Cardiac atrium fibroblast (primary cell): ENCODE measurements at places on chromosomes 7 and 10. TPM values are rescaled to one million over a fixed set of nuclear protein-coding genes. Genes with fewer than 3 reads are reported as not detected.

The FAM25G gene
- not detected in 2 replicates for total RNA-seq

The SPDYE17 gene
- not detected in 2 replicates for total RNA-seq

The LIPF gene
- total RNA-seq: not detected in 2 replicates

The LRIT1 gene
- not detected in 2 replicates for total RNA-seq

The EPO gene
- total RNA-seq: not detected in 2 replicates

The PBLD gene
- total RNA-seq: 5.5 and 7.8 TPM in 2 replicates

The MOGAT3 gene
- total RNA-seq: not detected in 2 replicates

The HTR5A gene
- total RNA-seq: not detected in 2 replicates

The PDK4 gene
- total RNA-seq: 42.9 and 115 TPM in 2 replicates

The LMBR1 gene
- total RNA-seq: 29.2 and 42.6 TPM in 2 replicates
